ENCODE measurements at places on chromosomes 1 and 21.

GRCh38 chr21:15872236-15872635, 142.5 kb downstream of the USP25 start:
- no peak for DNase-seq

- DNase-seq: no peak
Observed at GRCh38 chr1:229669333-229669732, 43.3 kb downstream of the URB2 start.

DNA sequence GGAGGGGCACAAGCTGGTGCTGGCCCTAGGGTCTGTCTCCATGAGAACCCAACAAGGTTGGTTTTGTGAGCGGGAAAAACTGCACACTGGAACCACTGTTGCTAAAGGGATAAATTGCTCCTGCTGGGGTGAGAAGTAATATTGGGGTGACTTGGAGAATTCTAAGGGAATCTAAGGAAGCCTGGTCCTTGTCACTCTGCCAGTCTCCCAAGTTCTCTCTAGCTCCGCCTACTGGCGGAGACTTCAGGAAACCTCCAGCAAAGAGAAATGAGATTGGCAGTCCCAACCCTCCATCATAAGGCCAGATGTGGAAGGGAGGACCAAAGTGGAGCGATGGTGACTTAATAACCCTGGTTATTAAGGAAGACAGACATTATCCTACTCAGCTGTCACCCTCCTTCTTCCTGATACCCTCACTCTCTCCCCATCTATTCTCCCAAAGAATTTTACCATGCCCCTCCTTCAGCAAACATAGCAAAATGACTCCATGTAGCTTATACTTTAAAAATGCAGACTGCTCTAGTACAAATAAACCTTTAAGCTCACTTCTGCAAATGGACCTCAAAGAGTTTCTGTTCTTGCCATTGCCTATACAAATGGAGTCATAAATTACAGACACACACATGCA, 2.7 kb downstream of the LCE1F start:
- DNase-seq: peak; percentile 35

- no peak for DNase-seq
Observed at GRCh38 chr1:244854865-244855578, 9.3 kb downstream of the HNRNPU start.

DNA sequence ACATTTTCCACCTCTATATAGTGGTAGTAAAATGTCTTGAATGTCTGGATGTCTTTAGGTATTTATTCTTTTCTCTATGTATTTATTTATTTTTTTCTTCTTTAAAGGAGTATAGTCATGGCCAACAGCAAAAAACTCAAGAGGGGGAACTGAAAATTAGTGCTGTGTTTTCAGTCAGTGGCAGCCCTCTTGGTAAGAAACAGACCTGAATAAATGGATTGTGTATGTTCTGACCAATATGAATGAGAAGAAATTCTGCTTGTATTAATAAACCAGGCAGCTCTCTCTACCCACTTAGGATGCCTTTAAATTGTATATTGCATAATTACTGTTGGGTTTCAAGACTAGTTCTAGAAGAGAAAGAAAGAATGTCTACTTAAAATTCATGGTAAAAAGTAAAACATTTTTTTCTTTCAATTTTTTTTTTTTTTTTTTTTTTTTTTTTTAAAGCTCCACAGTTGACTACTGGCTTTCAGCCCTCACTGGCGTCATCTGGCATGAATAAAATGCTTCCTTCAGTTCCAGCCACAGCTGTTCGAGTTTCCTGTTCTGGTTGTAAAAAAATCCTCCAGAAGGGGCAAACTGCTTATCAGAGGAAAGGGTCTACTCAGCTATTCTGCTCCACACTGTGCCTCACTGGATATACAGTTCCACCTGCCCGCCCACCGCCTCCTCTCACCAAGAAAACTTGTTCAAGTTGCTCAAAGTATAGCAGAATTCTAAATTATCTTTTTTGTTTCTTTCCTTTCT, 101.6 kb downstream of the ZMYM4 start:
- peak; percentile 73 for DNase-seq

- no peak for DNase-seq
Observed at GRCh38 chr1:912740-913301, 10.9 kb upstream of the SAMD11 start.

DNA sequence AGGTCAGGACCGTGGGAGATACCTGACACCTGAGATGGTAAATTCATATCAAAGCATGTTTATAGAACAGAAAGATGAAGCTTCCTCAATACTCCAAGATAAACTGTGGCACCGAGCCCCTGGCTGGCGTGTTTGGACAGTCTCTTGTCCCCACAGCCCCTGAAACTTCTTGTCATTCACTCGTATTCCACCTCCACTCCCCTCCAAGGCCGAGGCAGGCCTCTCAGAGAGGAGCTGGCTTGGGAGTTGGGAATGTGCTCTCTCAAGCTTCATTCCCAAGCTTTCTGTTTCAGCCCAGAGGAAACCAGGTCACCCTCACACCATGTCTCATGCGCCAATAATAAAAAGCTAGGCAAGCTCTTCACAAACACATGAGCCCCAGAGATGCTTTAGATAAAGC, 86.1 kb downstream of the NPHP4 start:
- no peak for DNase-seq
